Pancreas (tissue), 10 donors: ENCODE measurements at places on chromosomes 6 and 20. TPM values are rescaled to one million over a fixed set of nuclear protein-coding genes. Genes with fewer than 3 reads are reported as not detected.

Gene SLC22A16
- total RNA-seq = 0.35 TPM

Gene GNRH2
- total RNA-seq = not detected

Gene DCDC2
- total RNA-seq = 40.4 TPM

Gene RBBP8NL
- total RNA-seq = 0.66 TPM

Gene MAP3K5
- 20.5 TPM for total RNA-seq

Gene GPR6
- 0.12 TPM for total RNA-seq

- no peaks in the 10 kb centered on the region for H3K36me3 ChIP-seq
- no peak overlapping the region for H3K4me3 ChIP-seq
- no peak overlapping the region for H3K27ac ChIP-seq
Observed at GRCh38 chr6:100846276-100846675, 34.9 kb downstream of the ASCC3 start.

- H3K27me3 ChIP-seq = no peaks in the 10 kb centered on the region
- H3K36me3 ChIP-seq = no peaks in the 10 kb centered on the region
- no peaks in the 10 kb centered on the region for H3K4me1 ChIP-seq
- no peak overlapping the region for H3K4me3 ChIP-seq
Observed at GRCh38 chr6:14573267-14573666, 455.7 kb downstream of the CD83 start.

GRCh38 chr6:14771016-14771415 lies 474.9 kb upstream of the JARID2 start:
- no peaks in the 10 kb centered on the region for H3K4me1 ChIP-seq
- H3K27ac ChIP-seq = no peak overlapping the region
- H3K36me3 ChIP-seq = no peaks in the 10 kb centered on the region
- H3K27me3 ChIP-seq = no peaks in the 10 kb centered on the region
- no peak for DNase-seq

DNA sequence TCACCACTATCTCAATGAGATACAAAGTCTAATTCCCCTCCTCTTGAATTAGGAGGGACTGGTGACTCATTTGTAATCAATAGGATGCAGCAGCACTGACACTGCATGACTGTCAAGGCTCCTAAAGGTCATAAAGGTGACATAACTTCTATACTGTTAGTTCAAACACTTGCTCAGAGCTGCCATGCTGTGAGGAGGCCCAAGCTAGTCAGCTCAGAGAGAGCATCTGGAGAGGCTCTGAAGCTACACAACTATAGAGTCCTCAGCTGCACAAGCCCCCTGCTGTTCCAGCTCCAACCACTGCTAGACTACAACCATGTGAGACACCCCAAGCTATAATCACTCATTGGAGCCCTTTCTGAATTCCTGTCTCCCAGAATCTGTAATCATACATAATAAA lies 17.0 kb upstream of the HEY2 start:
- DNase-seq = no peak
- no peak overlapping the region for H3K4me3 ChIP-seq
- no peaks in the 10 kb centered on the region for H3K27me3 ChIP-seq
- H3K4me1 ChIP-seq = no peaks in the 10 kb centered on the region

GRCh38 chr6:19578481-19578880 lies 258.7 kb upstream of the ID4 start:
- no peaks in the 10 kb centered on the region for H3K36me3 ChIP-seq
- H3K27ac ChIP-seq = no peak overlapping the region
- DNase-seq = no peak
- H3K27me3 ChIP-seq = no peaks in the 10 kb centered on the region

DNA sequence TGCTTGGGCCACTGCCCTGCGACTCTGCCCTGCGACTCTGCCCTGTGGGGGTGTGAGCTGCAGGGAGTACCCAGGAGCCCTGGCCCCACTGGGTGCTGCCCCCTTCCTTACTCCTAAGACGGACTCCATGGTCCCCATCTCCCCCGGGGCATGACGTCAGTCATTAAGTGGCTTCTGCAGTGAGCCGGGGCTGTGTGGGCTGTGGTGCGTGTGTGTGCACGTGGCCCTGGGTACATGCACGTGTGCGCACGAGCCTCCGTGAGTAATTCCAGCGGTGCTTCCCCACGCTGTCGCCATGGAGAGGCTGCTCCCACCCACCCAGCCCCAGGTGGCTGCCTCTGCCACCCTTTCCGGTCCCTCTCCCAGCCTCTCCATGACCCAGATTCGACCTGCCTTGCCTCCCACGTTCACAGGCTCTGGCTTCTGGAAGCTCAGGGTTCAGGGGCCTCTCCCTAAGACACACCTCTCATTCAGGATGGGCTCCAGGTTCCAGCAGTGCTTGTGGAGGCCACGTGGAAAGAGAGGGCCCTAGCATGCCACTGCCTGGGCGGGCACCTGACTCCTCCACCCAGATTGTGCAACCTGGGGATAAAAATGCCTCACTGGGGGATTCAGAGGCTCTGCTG lies 88.3 kb downstream of the DLGAP4 start:
- H3K27ac ChIP-seq = no peak overlapping the region
- H3K4me3 ChIP-seq = no peak overlapping the region
- no peaks in the 10 kb centered on the region for H3K36me3 ChIP-seq
- H3K4me1 ChIP-seq = no peaks in the 10 kb centered on the region
- DNase-seq = no peak

GRCh38 chr20:5470943-5471342 lies 154.2 kb upstream of the PROKR2 start:
- no peak overlapping the region for H3K4me3 ChIP-seq
- no peaks in the 10 kb centered on the region for H3K27me3 ChIP-seq
- no peak overlapping the region for H3K27ac ChIP-seq
- no peaks in the 10 kb centered on the region for H3K4me1 ChIP-seq

DNA sequence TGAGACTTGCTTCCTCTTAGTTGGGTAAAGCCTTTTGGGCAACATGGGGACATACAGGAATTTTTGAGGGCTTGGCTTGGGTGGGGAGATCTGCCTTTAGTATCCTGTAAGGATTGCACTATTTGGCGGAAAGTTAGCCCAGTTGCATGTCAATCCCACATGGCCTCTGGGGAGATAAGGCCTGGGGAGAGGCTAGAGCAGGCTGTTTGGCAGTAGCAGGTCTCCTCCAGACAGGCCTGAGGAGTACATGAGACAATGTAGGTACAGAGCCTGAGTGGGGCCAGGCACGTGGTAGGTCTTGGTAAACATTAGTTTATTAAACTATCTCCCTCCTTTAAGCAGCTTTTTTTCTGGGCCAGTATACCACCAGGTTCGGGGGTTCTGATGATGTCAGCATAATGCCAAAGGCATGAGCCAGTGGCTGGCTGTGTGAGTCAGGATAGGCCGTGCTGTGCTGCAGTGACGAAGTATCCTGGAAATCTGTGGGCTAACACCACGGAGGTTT lies 147.9 kb downstream of the VEGFA start:
- peak overlapping the region; percentile 75 for H3K27ac ChIP-seq
- no peak for DNase-seq
- peaks cover 52% of the 10 kb centered on the region for H3K4me1 ChIP-seq
- no peaks in the 10 kb centered on the region for H3K27me3 ChIP-seq
- H3K36me3 ChIP-seq = no peaks in the 10 kb centered on the region

GRCh38 chr6:10733151-10733715 lies 10.4 kb downstream of the TMEM14C start:
- no peak overlapping the region for H3K4me3 ChIP-seq
- H3K27me3 ChIP-seq = no peaks in the 10 kb centered on the region
- H3K27ac ChIP-seq = no peak overlapping the region
- H3K4me1 ChIP-seq = no peaks in the 10 kb centered on the region

DNA sequence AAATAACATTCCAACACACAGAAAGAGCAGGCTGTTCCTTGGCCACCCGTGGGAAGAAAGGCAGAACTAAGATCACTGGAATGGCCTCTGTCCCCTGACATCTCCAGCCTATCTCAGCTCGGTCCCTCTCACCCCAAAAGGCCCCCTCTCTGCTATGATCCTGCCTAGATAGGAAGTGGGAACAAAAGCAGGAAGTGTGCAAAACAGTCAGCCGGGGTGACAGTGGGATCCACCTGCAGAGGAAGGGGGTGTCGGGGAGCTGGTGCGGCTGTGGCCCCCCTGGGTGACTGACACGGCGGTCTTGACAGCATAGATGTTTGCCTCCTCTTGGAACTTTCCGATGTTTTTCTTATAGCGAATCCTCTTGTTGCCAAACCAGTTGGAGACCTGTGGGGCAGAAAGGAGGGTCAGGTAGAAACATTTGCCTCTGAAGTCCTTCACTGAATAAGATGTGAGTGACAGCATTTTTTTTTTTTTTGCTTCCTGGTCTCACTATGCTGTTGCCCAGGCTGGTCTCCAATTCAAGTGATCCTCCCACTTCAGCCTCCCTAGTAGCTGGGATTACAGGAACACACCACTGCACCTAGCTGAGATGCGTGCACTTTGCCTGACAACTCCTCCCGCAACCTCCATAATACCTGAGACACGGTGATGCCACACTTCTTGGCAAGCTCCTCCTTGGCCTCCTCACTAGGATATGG lies 2.8 kb downstream of the PBX2 start:
- no peak overlapping the region for H3K4me3 ChIP-seq
- no peak overlapping the region for H3K27ac ChIP-seq
- no peak for DNase-seq
- H3K4me1 ChIP-seq = peaks cover 3% of the 10 kb centered on the region
- H3K36me3 ChIP-seq = no peaks in the 10 kb centered on the region

- no peaks in the 10 kb centered on the region for H3K4me1 ChIP-seq
- H3K4me3 ChIP-seq = no peak overlapping the region
Observed at GRCh38 chr6:5712349-5713215, 294.1 kb downstream of the NRN1 start.

- H3K36me3 ChIP-seq = no peaks in the 10 kb centered on the region
- H3K27me3 ChIP-seq = no peaks in the 10 kb centered on the region
Observed at GRCh38 chr6:13669476-13669875, 42.2 kb downstream of the RANBP9 start.

DNA sequence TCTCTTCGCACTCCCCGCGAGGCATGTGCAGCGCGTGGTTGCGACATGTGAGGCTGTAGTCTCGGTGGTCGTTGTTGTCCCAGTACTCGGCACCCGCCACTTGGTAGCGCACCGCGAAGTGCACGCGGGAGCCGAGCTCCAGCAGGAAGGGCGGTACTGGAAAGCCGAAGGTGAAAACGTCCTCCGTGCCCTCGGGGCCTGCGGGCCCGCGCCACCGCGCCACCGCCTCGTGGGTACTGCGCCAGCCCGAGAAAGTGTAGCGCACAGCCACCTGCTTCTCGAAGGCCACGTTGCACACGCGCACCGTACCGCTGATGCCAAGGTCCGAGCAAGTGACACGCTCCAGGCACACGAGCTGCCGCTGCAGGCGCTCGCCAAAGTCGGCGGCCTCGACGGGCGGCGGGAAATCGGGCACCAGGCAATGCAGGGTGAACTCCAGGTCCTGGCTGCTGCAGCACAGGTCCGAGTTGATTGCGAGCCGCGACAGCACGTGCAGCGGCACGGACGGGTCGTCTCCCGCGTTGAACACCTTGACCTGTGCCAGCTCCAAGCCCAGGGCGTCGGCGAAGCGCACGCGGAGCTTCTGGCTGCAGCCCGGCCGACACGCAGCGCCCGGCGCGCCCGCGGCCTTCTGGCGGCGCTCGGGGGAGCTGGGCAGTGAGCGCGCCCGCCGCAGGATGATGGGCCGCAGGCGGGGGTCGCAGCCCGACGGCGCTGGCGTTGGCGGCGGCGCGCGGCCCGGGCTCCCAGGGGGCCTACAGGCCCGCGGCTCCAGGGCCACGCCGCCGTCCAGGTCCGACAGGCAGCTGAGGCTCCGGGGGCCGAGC lies 840 bp downstream of the PPP1R3D start:
- H3K27ac ChIP-seq = peak overlapping the region; percentile 93
- H3K36me3 ChIP-seq = no peaks in the 10 kb centered on the region
- H3K27me3 ChIP-seq = no peaks in the 10 kb centered on the region
- H3K4me3 ChIP-seq = peak overlapping the region; percentile 60
- H3K4me1 ChIP-seq = peaks cover 21% of the 10 kb centered on the region
- peak; percentile 53 for DNase-seq

- H3K27me3 ChIP-seq = no peaks in the 10 kb centered on the region
- no peak overlapping the region for H3K4me3 ChIP-seq
- DNase-seq = no peak
- no peaks in the 10 kb centered on the region for H3K36me3 ChIP-seq
- H3K27ac ChIP-seq = no peak overlapping the region
Observed at GRCh38 chr6:81950877-81951276, 198.4 kb upstream of the TENT5A start.

- H3K27ac ChIP-seq = no peak overlapping the region
- no peaks in the 10 kb centered on the region for H3K27me3 ChIP-seq
- peaks cover 8% of the 10 kb centered on the region for H3K4me1 ChIP-seq
Observed at GRCh38 chr6:134299236-134299635, 18.7 kb downstream of the SGK1 start.

DNA sequence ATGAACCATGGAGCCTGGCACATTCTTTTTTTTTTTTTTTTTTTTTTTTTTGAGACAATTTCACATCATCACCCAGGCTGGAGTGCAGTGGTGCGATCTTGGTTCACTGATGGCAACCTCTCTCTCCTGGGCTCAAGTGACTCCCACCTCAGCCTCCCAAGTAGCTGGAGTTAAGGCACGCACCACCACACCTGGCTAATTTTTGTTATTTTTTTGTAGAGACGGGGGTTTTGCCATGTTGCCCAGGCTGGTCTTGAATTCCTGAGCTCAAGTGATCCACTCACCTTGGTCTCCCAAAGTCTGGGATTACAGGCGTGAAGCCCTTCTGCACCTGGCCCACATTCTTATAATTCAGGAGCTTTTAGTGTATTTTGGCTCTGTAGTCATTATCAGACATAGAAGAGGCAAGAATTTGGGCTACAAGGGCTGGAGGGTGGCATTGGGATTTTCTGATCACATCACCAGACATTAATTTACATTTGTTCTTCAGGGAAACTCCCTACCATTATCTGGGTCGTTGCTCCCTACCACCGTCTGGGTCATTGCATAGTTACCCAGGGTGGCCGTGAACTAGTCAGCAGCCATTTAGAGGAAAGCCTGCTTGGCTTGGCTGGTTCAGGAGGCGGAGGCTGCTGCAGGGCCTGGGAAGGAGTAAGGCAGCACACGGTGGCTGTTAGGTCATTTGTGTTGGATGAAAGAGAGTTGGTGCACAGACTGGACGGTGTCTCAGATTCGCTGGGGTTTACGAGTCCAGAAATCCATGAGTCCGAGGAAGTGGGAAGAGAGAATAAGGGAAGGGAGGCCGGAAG lies 17.6 kb downstream of the ARID1B start:
- no peak overlapping the region for H3K4me3 ChIP-seq
- peaks cover 24% of the 10 kb centered on the region for H3K4me1 ChIP-seq
- H3K27ac ChIP-seq = no peak overlapping the region
- H3K27me3 ChIP-seq = no peaks in the 10 kb centered on the region
- DNase-seq = no peak

DNA sequence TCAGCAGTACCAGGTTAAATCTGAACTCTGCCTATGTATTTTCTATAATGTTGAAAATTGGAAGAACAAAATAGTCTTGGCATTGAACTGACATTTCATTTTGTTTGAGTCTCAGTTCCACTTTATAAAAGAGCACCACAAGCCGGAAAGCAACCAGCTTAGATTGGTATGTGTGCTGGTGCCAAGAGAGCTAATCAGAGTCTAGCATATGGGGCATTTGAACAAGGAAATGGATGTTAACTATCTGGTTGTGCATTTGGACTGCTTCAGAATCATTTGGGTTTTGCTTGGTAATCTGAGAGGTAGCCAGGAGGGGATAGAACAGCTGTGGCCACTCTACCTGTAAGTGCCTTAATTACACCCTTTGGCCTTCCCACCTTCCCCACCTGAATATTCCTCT lies 184.8 kb downstream of the GRIK2 start:
- H3K27ac ChIP-seq = no peak overlapping the region
- H3K4me3 ChIP-seq = no peak overlapping the region
- no peaks in the 10 kb centered on the region for H3K4me1 ChIP-seq
- H3K36me3 ChIP-seq = no peaks in the 10 kb centered on the region
- H3K27me3 ChIP-seq = no peaks in the 10 kb centered on the region

GRCh38 chr6:166722785-166723184 lies 95.7 kb upstream of the RPS6KA2 start:
- no peaks in the 10 kb centered on the region for H3K4me1 ChIP-seq
- H3K36me3 ChIP-seq = no peaks in the 10 kb centered on the region
- DNase-seq = no peak
- no peak overlapping the region for H3K27ac ChIP-seq
- H3K27me3 ChIP-seq = no peaks in the 10 kb centered on the region
- no peak overlapping the region for H3K4me3 ChIP-seq
